ENCODE measurements at places on chromosomes 4 and X.

GRCh38 chr4:26238778-26239679 lies 81.8 kb upstream of the RBPJ start:
- peak; percentile 75 for DNase-seq

- DNase-seq: no peak
These were observed 19.8 kb downstream of the PSMD10 start for GRCh38 chrX:108071578-108071977.

DNA sequence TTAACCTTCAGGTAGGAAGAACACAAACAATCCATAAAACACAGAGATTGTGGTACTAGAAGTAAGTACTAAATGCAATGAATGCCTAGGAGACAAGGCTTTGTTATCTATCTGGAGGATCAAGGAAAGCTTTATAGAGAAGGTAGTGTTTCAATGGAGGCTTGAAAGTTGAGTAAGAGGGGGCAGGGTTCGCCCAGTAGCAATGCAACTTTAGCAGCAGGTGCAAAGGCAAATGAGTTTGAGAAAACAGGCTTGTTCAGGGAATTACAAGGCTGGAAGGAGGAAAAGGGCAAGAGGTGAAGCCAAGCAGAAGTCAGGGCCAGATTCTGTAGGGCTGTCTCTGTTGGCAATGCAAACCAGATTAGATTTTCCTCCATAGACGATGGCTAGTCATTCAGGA lies 35.5 kb upstream of the AMELX start:
- no peak for DNase-seq

DNA sequence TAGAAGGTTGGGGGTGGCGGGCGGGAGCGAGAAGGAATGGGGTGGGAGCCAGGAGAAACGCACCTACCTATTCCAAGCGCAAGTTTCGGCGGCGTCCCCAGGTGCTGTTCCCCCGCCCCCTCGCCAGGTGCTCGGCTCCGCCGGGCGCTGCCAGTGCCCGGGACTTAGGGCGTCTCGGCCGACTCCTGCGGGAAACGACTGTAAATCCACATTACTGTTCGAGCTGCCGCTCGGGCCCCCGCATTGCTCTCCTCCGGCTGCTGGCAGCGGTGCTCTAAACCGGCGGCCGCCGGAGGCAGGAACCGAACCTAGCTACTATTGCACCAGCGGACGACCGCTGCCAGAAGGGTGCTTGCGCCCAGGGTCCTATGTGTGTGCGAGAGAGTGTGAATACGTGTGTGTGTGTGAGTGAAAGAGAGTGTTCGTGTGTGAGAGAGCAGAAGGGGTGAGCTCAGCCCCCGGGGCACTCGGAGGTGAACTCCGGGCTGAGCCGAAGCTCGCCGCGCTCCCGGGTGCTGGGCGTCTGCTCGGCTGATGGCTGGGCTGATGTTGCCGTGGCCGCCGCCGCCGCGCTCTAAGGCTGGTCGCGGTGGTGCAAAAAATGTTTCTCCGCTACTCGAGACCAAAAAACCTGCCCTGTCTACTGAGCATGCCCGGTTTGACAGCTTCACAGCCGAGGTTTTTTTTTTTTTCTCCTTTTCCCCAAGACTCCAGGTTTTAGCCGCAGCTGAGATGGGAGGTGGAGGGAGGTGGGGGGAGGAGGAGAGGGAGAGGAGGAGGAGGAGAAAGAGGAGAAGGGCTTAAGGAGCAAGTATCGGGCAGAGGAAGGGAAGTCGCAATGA lies 115.7 kb upstream of the TEX13C start:
- DNase-seq: peak; percentile 55

DNA sequence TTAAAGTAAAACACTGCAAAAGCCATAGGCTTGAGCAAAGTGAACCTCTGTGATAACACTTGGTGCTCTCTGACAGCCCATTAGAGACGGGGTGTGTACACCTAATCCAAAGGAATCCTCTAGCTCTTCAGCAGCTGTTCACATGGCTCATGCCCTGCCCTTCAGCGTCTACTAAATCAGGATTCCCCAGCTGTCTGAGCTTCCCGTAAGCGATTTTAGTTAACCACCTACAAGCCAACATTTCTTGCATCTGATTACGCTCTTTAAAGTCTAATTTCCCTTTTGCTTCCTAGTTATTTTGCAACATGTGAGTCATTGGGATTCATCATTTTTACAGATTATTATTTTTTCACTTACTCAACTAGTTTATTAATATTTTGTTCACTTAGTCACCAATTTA lies 6.5 kb downstream of the DMD start:
- DNase-seq: no peak

- peak; percentile 12 for DNase-seq
These were observed 743 bp downstream of the ANTXR2 start for GRCh38 chr4:80072228-80072743.

- no peak for DNase-seq
These were observed 454 bp downstream of the LETM1 start for GRCh38 chr4:1855333-1856070.

- no peak for DNase-seq
These were observed 29.2 kb upstream of the MXD4 start for GRCh38 chr4:2290974-2291704.

DNA sequence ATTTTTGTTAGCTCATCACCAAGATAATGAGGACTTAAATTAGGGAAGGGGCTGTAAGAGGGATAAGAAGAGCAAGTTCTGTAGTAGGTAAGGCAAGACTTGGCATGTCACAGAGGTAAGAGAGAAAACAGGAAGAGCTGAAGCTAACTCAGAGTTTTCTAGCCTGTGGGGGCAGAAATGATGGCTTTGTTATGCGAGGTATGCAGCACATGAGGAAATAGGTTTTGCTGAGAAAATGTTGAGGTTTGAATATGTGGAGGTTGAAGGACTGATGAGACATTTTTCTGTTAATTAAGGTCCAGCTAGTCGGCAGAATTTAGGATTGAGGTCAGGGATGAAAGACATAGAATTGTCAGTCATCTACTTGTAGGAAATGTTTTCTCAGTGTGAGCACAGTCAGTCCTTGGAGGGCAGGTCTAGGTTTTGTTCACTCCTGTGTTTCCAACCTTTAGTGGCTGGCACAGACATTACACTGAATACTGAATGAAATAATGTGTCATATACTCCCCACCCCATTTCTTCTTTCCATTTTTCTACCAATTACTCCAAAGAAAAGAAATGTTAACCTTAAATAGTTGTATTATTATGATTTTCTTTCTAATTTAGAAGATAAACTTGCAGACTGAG lies 154.0 kb upstream of the AADAT start:
- DNase-seq: no peak

GRCh38 chr4:150581641-150582051 lies 305 bp upstream of the MAB21L2 start:
- no peak for DNase-seq

GRCh38 chr4:119832776-119833175 lies 204.2 kb upstream of the PDE5A start:
- no peak for DNase-seq

DNA sequence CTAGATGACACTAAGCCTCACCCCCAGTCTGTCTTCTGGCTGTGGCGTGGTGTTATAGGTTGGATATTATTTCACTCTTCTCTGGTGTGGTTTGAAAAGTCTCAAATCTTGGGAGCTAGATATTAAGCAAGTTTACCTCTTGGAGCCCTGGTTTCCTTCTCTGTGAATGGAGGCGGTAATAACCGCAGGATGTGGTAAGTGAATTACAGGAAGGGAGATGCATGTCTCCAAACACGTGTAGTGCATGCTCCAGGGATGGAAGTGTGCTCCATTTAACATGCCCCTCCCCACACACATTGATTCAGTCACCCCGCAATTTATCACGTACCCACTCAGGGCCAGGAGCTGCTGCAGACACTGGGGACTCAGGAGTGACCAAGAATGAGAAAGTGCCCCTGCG lies 4.9 kb downstream of the ZNF275 start:
- no peak for DNase-seq

DNA sequence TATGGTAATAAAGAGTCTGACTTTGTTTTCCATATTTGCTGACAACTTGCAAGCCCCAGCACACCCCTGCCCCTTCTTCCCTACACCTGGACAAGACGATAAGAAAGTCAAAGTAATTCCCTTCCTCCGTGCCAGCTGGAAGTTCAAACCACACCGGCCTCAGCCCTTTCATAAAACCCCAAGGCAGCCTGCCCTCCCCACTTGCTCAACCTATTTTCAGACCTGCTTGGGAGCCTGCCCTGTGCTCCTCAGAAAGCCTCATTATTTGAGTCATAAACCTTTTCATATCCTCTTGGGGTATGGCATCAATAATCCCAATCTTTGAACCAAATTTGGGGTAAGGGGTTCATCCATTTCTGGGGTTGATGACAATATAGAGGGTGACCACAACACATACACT lies 29.5 kb downstream of the NIPAL1 start:
- DNase-seq: no peak

- no peak for DNase-seq
These were observed 148.2 kb upstream of the RPS6KA3 start for GRCh38 chrX:20414762-20415445.

GRCh38 chr4:83093060-83093640 lies 21.4 kb downstream of the PLAC8 start:
- no peak for DNase-seq

DNA sequence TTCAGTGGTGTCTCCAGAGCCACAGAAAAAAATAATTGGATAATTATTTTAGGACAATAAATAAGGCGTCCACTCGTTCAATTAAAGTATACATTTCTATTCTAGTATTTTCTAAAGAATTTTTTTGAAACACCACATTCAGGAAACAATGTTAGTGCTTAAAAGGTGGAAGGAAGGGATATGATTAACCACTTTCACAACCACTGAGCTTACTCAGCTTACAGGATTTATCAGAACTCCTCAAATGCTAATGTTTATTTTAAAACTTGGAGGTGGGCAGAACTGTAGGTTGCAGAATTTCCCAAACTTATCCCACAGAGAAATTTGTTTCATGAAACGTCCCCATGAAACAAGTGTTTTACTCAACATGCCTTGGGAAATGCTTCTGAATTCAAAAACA lies 54.3 kb upstream of the MAGEB2 start:
- DNase-seq: no peak

GRCh38 chrX:134782796-134783195 lies 124.5 kb upstream of the PLAC1 start:
- DNase-seq: no peak

DNA sequence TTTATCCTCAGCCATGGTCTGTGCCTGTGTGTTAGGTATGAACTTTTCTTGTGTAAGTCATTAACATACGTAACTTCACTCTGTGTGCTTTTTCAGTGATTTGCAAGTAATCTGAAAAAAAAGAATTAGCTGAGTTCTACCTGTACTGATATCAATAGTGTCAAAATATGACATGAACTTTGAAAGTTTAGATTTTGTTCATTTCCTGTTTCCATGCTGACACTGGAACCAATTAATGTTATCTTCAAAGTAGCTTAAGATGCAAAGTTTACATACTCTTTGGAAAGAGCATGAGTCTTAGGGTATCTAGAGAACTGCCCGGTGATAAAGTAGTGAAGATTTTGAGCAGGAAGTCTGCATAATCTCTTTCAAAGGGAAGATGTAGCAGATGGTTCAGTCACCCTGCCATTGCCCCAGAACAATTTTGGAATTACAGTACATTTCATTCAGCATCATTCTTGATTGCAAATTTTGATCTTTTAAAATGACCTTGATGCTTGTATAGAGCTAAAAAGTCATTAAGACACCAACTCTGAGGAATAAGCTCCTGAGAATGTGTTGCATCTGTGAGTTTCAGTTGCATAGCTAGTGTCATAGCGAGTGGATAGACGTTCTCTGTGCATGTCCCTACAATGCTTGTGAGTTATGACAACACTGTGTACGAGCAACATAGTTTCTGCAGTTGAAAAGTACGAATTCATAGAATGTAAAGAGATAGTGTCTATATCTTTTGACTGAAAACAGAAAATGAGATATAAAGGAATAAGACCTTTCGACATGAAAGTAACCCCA lies 130.5 kb downstream of the PTTG2 start:
- DNase-seq: no peak

GRCh38 chr4:5828005-5828391 lies 64.9 kb downstream of the CRMP1 start:
- DNase-seq: no peak

GRCh38 chr4:99447079-99447478 lies 11.9 kb upstream of the ADH7 start:
- no peak for DNase-seq

DNA sequence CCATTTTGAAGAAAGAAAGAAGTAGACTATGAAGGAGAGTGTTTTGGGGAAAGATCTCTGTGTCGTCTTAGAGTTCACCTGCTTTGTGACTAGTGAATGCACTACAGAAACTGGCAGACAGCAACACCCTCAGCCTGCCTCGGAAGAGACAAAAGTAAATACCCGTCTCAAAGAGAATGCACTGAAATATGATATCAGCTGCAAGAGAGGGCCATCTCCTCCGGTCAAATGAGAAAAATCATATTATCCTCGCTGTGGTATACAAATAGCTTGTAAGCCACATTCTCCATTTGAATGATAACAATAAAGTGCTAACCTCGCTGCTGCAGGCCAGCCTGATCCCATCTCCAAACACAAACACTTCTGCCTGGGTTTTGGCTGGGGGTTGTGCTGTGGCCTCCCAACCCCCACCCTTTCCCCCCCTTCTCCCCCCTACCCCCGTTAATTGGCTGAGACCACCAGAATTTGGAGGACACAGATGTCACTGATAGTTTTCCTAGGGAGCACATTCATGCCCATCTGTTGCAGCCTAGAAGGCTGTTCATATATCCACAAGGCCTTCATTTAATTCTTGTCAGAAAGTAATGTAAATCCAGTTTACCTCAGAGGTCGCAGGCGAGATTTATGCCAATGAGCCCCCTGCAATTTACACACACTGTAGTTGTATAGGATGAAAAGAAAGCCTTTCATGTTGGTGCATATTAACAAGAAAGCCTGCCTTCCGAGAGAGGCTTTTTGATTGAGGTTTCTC lies 46.3 kb downstream of the ALPK1 start:
- no peak for DNase-seq

- no peak for DNase-seq
These were observed 97.9 kb upstream of the EOLA2 start for GRCh38 chrX:150036181-150036580.

DNA sequence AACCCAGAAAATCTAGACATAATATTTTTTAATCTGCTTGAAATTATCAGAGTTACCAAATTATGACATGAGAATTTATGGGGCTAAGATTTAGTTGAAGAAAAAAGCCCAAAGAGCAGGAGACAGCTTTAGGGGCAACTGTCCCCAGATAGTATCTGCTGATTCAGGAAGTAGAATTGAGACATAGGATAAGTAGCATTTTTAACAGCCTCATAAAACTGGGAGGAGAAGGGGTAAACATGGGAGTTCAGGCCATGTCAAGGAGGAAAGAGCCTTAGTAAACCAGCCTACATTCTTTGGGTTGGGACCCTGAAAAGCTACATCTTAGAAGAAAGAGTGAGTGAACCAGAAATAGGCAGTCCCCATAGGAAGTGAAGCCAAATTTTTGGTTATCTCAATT lies 9.7 kb upstream of the RAB28 start:
- no peak for DNase-seq

DNA sequence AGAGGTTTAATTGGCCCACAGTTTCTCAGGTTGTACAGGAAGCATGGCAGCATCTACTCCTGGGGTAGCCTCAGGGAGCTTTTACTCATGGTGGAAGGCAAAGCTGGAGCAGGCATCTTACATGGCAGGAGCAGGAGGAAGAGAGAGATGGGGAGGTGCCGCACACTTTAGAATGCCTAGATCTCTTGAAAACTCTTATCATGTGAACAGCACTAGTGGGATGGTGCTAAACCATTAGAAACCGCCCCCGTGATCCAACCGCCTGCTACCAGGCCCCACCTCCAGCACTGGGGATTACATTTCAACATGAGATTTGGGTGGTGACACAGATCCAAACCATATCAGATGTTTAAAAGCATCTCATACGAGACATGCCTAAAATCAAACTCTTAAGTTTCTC lies 41.6 kb upstream of the SCOC start:
- DNase-seq: no peak
